Cardiac septum (tissue), 1 donor: ENCODE measurements at places on chromosomes 7 and 10. TPM values are rescaled to one million over a fixed set of nuclear protein-coding genes. Genes with fewer than 3 reads are reported as not detected.

DNA sequence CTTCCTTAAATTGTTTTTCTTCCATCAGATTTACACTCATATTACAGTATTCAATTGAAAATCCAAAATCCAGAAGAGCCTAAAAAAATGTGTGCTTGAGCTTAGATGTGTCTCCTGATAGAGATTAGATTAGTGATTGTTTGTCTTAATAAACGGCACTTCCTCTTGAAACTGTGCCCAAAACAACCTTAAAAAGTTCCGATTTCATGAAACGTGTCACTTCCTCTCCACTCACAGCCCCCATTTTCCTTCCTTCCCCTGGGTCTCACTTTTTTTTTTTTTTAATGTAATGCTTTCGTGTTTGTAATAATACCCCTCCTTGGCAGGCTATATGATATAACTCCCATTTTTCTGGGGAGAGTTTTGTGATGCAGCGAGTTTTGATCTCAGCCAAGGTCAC lies 114.8 kb upstream of the ADO start:
- no peak for DNase-seq

DNA sequence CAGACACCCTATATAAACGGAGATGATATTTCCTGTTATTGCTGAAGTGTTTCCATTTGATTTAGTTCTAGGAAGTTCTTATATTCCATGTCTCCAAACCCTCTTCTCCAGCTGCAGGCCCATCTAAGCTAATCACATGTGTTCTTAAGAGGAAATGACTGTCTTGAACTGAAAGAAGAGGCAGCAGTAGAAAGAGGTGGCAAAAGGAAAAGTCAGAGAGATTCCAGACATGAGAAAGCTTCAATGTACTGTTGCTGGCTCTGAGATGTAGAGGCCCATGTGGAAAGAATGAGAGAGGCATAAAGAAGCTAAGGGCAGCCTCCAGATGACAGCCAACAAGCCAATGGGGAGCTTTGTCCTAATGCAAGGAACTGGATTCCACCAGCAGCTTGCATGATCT lies 287.2 kb downstream of the GFRA1 start:
- no peak for DNase-seq

AIFM2 gene
- total RNA-seq, result 19.4 TPM

EBF3 gene
- total RNA-seq, result 5.8 TPM

- no peak for DNase-seq
Measured at GRCh38 chr7:21300692-21301091, 127.2 kb upstream of the SP4 start.

NPSR1 gene
- not detected for total RNA-seq

GRCh38 chr7:117399820-117400422 lies 27.4 kb downstream of the ASZ1 start:
- no peak for DNase-seq

DNA sequence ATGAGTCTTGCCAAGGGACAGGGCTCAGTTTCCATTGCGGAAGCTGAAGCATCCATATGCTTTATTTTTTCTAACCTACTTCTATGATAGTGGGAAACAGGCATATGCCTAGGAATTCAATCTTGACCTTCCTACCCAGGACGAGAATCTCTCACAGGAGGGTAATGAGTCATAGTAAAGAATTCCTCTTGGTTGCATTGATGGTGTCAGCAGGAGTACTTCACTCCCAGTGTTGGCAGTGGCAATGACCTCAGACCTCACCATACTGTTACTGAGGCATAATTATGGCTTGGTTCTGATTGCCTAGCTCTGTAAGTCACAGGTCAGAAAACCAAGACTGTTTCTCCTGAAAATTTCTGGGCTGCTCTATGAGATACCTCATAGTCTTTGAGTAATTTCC lies 552.9 kb downstream of the ARL4A start:
- no peak for DNase-seq

MOGAT3 gene
- total RNA-seq, result not detected

ST8SIA6 gene
- total RNA-seq, result 6.9 TPM

DNA sequence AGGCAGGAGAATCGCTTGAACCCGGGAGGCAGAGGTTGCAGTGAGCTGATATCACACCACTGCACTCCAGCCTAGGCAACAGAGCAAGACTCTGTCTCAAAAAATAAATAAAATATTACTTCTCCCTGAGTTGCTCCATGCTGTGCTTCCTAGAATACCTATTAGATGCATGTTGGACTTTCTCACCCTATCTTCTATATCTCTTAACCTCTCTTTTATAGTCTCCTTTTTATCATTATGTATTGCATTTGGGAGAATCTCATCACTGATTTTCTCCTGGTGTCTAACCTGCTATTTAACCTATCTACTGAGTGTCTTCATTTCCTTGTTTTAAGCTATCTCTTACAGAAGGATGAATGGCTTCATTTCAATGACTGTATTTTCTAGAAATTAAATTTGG lies 32.1 kb upstream of the NANOS1 start:
- no peak for DNase-seq

ADIRF gene
- total RNA-seq, result 33.0 TPM

DNA sequence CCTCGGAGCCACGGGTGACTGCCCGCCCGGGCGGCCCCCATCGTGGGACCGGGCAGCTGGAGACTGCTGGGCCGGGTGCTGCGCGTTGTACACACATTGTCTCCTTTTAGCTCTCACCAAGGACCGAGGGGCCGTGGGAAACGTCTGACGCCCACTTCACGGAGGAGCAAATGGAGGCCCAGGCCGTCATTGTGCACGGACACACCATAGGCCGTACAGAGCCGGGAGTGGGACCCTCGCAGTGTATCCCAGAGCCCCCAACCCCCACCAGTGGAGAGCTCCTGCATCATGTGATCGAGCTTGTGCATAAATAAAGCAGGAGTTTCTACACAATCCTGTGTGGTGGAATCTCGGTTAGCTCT lies 722 bp downstream of the DENND10 start:
- no peak for DNase-seq

GRCh38 chr7:93142127-93142526 lies 6.1 kb downstream of the SAMD9L start:
- no peak for DNase-seq
